ENCODE measurements at places on chromosomes 1 and 21.

GRCh38 chr1:64877151-64877550, 89.2 kb downstream of the JAK1 start:
- no peak for DNase-seq

DNA sequence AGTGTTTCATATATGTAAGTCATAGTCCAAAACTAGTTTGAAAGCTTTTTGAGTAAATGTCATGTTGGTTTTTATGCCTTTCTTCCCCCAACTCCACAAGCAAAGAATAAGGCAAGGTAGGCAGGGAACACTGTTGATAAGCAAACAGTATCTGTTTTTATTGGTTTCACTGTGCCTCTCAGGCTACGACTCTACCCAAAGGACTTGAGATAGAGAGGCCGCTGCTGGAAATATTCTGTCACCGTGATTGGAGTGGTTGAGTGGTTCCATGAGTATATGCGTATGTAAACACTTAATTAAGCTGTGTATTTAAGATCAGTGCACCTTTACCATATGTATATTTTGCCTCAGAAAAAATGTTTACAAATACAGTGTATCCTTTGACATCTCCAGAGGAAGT, 138.1 kb upstream of the KIF26B start:
- no peak for DNase-seq

DNA sequence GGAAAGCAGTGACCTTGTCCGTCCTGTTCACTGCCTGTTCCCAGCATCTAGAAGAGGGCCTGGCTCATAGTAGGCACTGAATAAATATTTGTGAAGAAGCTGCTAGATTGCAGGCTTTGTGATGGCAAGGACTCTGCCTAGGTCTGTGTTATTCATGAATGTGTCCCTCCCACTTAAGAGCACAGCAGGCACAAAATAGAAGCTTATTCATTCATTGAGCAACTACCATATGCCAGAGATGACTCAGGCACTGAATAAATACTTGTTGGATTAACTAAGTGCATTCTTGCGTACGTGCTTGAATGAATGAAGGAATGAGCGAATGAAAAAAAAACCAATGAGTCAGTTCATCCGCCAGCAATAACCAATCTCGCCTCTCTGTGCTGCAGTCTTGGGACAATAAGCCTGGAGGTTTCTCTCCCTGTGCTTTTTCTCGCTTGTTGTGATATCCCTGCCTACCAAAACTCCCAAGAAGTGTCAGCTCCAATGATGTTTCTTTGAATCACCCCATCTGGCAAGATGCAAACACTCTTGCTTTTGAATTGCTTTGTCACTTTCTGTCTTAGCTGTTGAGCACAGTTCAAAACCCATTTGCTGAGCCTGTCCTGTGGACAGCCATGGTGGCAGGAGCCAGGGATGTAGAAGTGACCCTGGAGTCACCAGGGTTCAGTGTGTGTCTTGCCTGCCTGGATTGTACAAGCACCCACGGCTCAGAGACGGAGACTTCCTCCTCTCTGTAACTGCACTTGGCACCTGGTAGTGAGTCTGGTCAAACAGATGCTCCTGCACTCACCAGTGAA, 143.9 kb downstream of the KAZN start:
- no peak for DNase-seq

DNA sequence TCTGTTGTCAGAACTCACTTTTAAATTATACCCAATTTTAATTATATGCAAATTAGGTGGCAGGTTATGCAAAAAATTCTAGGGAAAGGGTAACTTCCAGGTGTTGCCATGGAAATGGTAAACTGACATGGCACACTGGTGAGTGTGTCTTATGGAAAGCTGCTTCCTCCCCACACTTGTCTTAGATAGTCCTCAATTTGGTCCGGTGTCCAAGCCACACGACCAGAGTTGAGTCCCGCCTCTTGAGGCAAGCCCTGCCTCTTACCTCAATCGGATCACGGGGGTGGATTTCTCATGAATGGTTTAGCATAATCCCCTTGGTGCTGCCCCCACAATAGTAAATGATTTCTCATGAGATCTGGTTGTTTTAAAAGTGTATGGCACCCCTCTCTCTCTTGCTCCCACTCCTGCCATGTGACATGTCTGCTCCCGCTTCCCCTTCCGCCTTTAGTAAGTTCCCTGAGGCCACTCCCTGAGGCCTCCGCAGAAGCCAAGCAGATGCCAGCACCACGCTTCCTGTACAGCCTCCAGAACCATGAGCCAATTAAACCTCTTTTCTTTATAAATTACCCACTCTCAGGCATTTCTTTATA, 74.9 kb downstream of the MATN1 start:
- DNase-seq, result no peak

- DNase-seq, result no peak
Observed at GRCh38 chr1:21736876-21737275, 46.1 kb downstream of the USP48 start.

GRCh38 chr1:54500107-54500431, 48.0 kb upstream of the ACOT11 start:
- no peak for DNase-seq

DNA sequence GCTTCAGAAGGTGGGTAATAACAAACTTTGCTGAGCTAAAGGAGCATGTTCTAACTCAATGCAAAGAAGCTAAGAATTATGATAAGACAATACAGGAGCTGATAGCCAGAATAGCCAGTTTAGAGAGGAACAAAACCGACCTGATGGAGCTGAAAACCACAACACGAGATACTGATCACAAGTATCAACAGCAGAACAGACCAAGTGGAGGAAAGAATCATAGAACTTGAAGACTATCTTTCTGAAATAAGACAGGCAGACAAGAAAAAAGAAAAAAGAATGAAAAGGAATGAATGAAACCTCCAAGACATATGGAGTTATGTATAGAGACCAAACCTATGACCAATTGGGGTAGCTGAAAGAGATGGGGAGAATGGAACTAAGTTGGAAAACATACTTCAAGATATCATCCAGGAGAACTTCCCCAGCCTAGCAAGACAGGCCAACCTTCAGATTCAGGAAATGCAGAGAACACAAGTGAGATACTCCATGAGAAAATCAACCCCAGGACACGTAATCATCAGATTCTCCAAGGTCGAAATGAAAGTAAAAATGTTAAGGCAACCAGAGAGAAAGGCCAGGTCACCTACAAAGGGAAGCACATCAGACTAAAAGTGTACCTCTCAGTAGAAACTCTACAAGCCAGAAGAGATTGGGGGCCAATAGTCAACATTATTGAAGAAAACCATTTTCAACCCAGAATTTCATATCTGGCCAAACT, 20.5 kb downstream of the CD84 start:
- DNase-seq, result no peak

- DNase-seq, result peak; percentile 60
Observed at GRCh38 chr1:243848858-243849420, 1.1 kb downstream of the AKT3 start.

GRCh38 chr1:65281846-65282245, 27.5 kb upstream of the DNAJC6 start:
- no peak for DNase-seq

DNA sequence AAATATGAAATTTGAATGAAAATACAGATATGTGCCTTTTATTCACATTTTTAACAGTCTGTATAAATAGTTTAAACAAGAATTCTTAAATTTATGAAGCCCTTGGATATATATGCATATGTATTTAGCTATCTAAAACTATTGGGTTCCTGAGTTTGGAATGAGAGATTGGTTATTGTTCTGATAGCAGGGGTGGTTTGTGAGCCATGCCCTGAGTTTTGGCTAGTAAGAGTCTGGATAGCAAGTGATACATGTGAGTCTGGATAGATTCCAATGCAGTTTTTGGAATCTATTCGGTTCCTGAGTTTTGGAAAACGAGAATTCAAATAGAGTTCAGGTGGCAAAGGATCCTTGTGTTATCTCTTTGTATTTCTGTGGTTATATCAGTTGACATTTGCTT, 2.8 kb downstream of the MAN1A2 start:
- DNase-seq, result no peak

DNA sequence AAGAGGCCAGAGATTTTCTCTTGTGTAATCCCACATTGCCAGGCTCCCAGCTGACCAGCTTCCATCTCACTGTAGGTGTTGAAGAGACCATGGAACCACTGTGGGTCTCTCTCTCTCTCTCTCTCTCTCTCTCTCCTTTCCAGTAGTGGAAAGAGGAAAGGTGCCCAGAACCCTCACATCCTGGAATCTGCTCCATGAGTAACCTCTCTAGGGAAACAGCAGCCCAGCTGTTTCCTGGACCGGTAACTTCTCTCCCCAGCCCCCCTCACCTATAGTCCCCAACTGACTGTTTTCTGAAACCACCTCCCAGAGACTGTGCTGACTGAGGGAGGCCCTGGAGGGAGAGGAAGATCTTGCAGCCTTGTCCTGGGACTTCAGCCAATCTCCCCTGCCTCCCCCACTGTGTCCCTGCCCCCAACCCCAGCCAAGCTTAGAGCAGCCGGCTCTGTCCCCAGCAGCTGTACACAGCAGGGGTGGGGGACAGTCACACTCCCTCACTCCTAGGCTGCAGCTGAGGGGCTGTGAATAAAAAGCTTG, 20.6 kb upstream of the SLC45A3 start:
- DNase-seq, result no peak
